ENCODE measurements at places on chromosomes 3 and 15. TPM values are rescaled to one million over a fixed set of nuclear protein-coding genes. Genes with fewer than 3 reads are reported as not detected.
A peak's percentile ranks its signal among the peaks of the same experiment; 100 is the strongest.

The LYZL4 gene
- total RNA-seq, result not detected

The RBP2 gene
- 52.7 TPM for total RNA-seq

The ELL3 gene
- total RNA-seq, result 45.4 TPM

The BAHD1 gene
- 5.3 TPM for total RNA-seq

The CHRFAM7A gene
- 3.5 TPM for total RNA-seq

The C3orf52 gene
- 9.9 TPM for total RNA-seq

The DYNLT2B gene
- not detected for total RNA-seq

The GABRR3 gene
- total RNA-seq, result not detected

The IL20RB gene
- 1.3 TPM for total RNA-seq

The TEX55 gene
- total RNA-seq, result not detected

The C3orf62 gene
- 3.2 TPM for total RNA-seq

DNA sequence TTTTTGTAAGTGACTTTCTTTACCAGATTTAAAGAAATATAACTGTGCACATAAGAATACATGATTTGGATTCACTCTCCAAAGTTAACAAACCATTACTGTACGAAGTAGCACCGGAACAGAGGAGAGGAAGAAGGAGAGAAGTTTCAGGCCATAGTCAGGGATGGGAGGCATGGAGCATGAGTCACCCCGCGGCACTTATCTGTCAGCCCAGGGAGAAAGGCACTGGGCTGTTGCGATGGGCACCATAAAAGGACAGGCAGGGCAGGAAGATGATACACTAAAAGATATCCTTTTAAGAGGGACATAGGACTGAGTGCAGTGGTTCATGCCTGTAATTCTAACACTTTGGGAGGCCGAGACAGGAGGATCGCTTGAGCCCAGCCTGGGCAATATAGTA lies 37.0 kb downstream of the TTC23 start:
- H3K27me3 ChIP-seq, result no peaks in the 10 kb centered on the region
- H3K4me1 ChIP-seq, result peaks cover 29% of the 10 kb centered on the region
- peaks cover 17% of the 10 kb centered on the region for H3K36me3 ChIP-seq

DNA sequence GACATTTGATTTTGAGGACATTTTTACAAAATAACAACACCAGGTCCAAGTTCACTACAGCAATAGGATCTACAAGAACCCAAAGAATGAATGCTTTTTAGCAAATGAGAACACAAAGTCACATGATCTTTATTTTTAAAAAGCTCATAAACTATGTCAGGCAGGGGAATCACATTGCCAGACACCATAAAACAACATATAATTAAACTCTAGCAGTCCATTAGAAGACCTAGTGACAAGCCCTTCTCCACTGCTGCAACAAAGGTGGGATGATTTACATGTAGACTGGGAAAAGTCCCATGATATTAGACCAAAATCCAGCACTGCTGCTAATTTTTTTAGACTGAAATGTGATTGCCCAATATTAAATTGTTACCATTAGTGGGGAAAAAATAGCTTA lies 92.6 kb downstream of the FHIT start:
- H3K27me3 ChIP-seq, result no peaks in the 10 kb centered on the region
- no peaks in the 10 kb centered on the region for H3K36me3 ChIP-seq
- DNase-seq, result no peak

GRCh38 chr3:9552252-9552999 lies 1.2 kb downstream of the LHFPL4 start:
- no peak overlapping the region for H3K4me3 ChIP-seq
- peaks cover 35% of the 10 kb centered on the region for H3K27me3 ChIP-seq
- no peaks in the 10 kb centered on the region for H3K36me3 ChIP-seq

DNA sequence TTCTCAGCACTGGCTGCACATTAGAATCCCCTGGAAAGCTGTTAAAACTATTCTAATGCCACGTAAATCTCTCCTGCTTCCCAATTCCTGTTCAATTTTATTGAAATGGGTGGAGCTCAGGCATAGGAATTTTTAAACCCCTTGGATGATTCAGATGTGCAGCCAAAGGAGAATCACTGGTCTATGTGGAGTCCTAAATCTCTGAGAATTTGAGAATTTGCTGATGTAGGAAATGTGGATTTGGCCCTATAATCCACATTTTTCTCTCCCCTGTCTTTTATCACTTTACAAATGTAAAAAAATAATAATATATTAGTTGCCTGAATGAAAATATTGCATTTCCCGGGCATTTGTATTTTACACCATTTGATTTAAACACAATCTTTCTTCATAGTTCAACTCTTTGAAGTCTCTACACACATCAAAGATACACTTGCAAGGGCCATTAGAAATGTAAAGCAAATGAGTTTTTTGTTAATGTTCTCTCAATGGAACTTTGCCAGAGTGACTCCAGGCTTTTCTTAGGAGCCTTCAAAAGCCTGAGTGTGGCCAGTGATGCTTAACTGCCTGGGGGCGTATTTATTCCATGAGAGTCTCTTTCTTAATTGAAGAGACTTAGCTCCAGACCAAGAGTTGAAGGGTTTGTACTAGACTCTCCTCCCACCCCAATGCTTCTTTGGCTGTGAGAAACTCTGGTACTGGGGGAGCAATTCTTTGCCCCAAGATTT lies 48.8 kb upstream of the PTX3 start:
- no peak overlapping the region for H3K4me3 ChIP-seq
- no peak overlapping the region for H3K27ac ChIP-seq
- no peak for DNase-seq
- H3K36me3 ChIP-seq, result no peaks in the 10 kb centered on the region

DNA sequence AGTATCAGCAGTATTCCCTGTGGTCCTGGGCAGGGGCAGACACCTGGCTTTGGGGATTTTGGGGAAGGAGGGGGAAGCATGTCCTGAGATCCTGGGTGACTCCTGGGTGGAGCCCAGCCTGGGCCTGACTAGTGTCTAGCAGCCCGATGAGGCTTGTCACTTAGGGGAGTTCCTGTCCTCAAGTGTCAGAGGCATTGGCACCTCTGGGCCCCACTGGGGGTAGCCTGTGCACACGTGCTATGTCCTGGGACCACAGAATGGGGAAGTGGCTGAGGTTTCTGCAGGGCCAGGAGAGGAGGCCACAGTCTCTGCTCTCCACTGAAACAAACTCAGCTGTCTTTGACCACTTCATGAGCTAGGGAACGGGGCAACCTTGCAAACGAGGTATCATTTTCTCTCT lies 31.5 kb upstream of the ADCY5 start:
- no peaks in the 10 kb centered on the region for H3K27me3 ChIP-seq
- DNase-seq, result no peak
- H3K36me3 ChIP-seq, result no peaks in the 10 kb centered on the region

DNA sequence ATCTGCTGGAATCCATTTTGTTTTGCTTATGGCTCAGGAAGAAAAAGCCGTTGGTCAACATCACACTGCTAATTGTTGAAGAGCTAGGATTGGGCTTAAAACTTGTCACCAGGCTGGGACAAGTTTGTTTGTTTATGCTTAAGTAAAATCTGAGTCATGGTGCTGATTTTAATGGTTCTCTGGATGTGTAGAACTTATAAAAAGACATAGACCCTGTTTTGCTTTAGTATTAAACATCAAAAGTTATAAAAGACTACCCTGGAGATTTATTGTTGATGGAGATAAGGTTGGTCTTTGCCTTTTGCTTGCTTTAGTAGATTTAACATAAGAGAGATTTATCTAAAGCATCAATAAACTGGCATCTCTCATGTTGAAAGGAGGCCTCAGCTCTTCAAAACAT lies 348.2 kb upstream of the GOLIM4 start:
- H3K27me3 ChIP-seq, result no peaks in the 10 kb centered on the region
- no peak for DNase-seq
- H3K27ac ChIP-seq, result no peak overlapping the region

- no peaks in the 10 kb centered on the region for H3K36me3 ChIP-seq
- no peaks in the 10 kb centered on the region for H3K27me3 ChIP-seq
- H3K4me3 ChIP-seq, result no peak overlapping the region
- H3K4me1 ChIP-seq, result no peaks in the 10 kb centered on the region
- H3K27ac ChIP-seq, result no peak overlapping the region
Observed at GRCh38 chr3:137217733-137218132, 259.9 kb downstream of the IL20RB start.

DNA sequence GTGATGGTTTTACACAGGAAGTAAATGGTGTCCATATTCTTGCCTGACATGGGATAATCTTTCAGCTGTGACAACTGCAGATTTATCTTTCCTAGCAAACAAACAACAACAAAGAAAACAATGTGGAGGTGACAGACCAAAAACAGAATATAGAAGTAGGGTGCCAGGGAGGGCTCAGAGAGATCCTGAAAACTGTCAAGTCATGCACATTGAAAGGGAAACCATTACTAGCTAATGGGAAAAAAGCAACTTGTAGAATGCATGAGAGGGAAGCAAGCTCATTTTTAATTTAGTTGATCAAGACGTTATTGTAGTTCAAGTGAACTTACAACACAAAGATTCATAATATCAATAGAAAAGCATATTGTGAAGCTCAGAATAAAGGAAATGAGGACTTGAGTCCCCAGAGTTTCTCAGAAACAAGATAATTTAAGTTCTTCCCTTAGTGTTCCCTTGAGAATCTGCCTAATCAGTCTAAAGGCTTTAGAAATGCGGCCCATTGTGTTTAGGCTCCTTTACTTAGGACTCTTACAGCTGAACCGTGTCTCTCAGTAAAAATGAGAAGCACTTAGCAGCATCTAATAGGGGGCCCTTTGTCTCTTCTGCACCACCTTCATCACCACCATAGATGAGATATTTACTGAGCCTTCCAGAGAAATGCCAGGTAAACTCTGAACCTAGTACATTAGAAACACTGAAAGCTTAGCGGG lies 115.6 kb upstream of the CADPS start:
- H3K4me3 ChIP-seq, result no peak overlapping the region
- H3K4me1 ChIP-seq, result no peaks in the 10 kb centered on the region

DNA sequence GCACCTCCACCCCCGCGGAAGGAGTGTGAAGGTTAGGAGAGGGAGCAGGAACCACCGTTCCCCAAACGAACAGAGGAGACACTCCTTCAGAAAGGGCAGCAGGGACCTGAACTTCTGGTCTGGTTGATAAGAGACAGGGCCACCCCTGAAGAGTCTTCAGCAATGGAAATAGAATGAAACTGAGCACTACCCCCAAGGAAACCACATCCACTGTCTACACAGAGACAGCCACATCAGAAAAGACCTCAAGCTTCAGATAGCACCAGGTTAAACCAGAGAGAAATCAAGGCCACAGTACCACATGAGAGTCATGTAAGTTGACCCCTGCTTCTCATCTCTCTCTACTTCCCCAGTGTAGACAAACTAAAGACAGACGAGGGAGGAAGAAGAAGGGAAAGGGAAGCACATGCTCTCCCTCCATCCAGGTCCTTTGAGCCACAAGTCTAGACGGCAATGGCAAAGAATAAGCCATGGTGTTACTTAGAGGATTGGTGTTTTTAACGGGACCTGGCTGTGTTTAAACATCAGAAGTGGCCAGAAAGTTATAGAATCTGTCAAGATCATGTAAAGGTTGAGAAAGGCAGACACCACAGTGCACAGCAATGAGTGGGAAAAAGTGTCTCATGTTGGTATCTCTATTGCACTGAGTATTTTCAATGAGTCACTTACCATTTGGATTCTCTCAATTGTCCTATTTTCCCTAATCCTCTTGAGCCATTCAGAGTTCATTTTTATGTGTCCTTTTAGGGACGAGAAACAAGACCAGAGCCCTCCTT lies 31.4 kb upstream of the CTNNB1 start:
- H3K4me3 ChIP-seq, result no peak overlapping the region
- H3K4me1 ChIP-seq, result no peaks in the 10 kb centered on the region
- no peaks in the 10 kb centered on the region for H3K27me3 ChIP-seq
- H3K36me3 ChIP-seq, result no peaks in the 10 kb centered on the region
- no peak for DNase-seq

- DNase-seq, result no peak
- H3K4me3 ChIP-seq, result no peak overlapping the region
- H3K27ac ChIP-seq, result no peak overlapping the region
- H3K36me3 ChIP-seq, result no peaks in the 10 kb centered on the region
- no peaks in the 10 kb centered on the region for H3K4me1 ChIP-seq
- H3K27me3 ChIP-seq, result no peaks in the 10 kb centered on the region
Observed at GRCh38 chr3:27686642-27687041, 35.5 kb downstream of the EOMES start.

DNA sequence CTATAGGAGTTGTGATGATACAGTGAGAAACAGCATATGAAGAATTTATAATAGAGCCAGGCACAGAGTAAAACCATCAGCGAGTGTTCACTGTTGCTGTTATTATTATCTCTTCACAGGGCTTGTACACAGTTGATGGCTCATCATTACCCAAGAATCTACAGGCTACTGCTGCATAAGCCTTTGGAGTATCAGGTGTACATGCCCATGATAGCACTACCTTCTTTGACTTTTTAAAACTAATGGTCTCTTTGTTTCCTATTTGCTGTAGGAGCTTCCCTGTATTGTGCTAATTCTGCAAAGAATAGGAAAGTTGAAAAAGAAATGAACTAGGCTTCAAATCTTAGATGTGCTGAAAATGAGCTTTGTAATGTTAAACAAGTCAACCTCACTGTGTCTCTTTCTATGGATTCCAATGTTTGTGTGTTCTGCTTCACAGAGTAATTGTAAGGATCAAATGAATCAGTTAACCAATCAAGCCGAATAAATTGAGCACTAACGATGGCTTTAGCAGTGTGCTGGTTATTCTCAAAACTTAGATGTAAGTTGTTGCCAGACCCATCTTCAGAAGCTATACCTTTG lies 138.8 kb downstream of the TUSC7 start:
- no peaks in the 10 kb centered on the region for H3K27me3 ChIP-seq
- H3K36me3 ChIP-seq, result no peaks in the 10 kb centered on the region
- H3K4me1 ChIP-seq, result no peaks in the 10 kb centered on the region
- DNase-seq, result no peak

DNA sequence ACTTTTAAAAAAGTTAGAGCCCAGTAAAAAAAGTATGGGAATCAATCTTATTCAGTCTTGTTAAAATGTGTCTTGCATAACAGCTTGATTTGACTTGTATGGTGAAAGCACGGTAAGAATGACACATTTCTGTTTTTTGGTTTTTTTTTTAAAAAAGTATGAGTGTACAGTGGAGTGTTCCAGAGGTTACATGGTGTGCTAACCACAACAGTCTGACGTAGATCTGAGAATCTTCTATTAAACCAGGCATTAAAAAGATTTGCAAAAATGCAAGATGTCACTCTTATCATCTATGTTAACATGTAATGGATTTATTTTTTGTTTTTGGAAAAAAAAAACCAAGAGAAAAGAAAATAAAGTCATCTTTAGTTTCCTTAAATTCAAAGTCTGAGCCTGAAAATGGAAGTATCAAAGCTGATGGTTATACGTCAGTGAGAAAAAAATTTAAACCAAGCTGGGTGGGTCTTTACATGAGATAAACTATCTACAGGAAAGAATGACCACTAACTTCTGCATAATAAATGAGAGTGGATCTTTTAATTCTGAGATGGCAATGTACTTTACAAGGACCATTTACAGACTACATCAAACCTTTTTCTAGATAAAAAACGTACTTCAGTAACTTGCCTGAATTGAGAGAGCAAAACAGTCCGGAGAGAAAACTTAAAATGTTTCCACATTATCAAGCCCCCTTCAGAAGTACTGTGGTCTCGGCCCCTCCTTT lies 1.6 kb downstream of the GABPB1 start:
- no peaks in the 10 kb centered on the region for H3K27me3 ChIP-seq
- peak overlapping the region; percentile 99 for H3K4me3 ChIP-seq
- no peak for DNase-seq

Measured in stomach (tissue), 19 donors.